ENCODE measurements at places on chromosomes 5 and 9. TPM values are rescaled to one million over a fixed set of nuclear protein-coding genes. Genes with fewer than 3 reads are reported as not detected.
A peak's percentile ranks its signal among the peaks of the same experiment; 100 is the strongest.

The TRIM36 gene
- 31.7 TPM for total RNA-seq

The CDO1 gene
- total RNA-seq = 36.0 TPM

- H3K36me3 ChIP-seq = peaks cover 6% of the 10 kb centered on the region
- H3K27ac ChIP-seq = no peak overlapping the region
- H3K27me3 ChIP-seq = no peaks in the 10 kb centered on the region
Measured at GRCh38 chr9:37761511-37761910, 7.9 kb downstream of the TRMT10B start.

The MOB3B gene
- 2.4 TPM for total RNA-seq

DNA sequence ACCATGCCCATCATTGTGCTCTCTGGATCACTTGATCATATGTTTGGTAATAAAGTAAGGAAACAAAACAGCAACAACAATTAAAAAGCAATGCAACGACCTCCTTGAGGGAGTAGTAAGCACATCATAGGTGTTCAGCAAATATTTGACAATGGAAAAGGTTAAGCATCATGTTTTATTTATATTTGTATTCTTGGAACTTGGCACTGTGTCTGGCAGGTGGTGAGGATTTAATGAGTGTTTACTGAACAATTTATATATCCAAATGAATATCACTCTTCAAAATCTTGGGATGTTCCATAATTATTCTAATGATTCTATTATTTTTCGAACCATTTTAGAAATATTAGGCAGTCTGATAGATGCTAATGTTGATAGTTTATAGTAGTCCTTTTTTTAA lies 6.2 kb downstream of the PIP5K1B start:
- H3K27ac ChIP-seq = no peak overlapping the region
- H3K4me1 ChIP-seq = no peaks in the 10 kb centered on the region

- H3K27me3 ChIP-seq = no peaks in the 10 kb centered on the region
- no peaks in the 10 kb centered on the region for H3K36me3 ChIP-seq
- H3K4me1 ChIP-seq = peaks cover 3% of the 10 kb centered on the region
- DNase-seq = no peak
- H3K4me3 ChIP-seq = no peak overlapping the region
Measured at GRCh38 chr9:123865226-123866000, 64.5 kb downstream of the DENND1A start.

GRCh38 chr5:59665086-59665831 lies 228.3 kb downstream of the PDE4D start:
- H3K27me3 ChIP-seq = no peaks in the 10 kb centered on the region
- peaks cover 9% of the 10 kb centered on the region for H3K4me1 ChIP-seq
- no peak overlapping the region for H3K4me3 ChIP-seq

GRCh38 chr5:13692172-13692571 lies 252.3 kb downstream of the DNAH5 start:
- H3K4me1 ChIP-seq = no peaks in the 10 kb centered on the region
- H3K27me3 ChIP-seq = no peaks in the 10 kb centered on the region
- no peaks in the 10 kb centered on the region for H3K36me3 ChIP-seq
- H3K27ac ChIP-seq = no peak overlapping the region
- DNase-seq = no peak

DNA sequence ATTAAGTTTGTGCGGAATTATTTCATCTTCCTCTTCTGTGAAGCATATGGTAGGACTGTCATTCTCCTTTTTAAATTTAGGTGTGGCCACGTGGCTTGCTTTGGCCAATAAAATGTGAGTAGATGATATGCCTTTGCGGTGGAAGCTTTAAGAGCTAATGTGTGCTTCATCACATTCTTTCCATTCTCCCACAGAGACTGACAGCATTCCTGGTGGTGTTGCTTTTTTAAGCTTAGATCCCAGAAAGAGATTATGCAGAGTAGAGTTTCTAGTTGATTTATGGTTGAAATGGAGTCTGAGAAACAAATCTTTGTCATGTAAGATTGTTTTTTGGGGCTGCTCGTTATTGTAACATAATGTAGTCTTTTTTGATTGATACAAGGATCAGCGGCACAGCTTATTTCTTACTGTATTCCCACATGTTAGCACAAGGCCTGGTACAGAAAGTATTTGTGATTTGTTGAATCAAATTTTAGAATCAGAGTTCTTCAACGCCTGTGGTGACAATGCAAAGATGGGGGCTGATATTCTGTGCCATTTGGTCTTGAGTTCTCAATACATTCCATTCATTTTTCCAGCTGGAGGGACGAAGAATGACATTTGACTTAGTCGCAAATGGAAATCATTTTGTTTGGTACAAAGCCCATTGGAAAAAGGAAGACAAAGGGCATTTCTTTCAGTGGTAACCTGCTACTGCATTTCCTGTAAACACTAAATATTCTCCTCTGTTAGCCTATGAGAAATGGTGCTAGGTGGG lies 209.9 kb upstream of the VLDLR start:
- H3K27ac ChIP-seq = no peak overlapping the region
- H3K4me1 ChIP-seq = no peaks in the 10 kb centered on the region
- H3K4me3 ChIP-seq = no peak overlapping the region

The PIP5K1B gene
- total RNA-seq = 0.85 TPM

The SLC2A8 gene
- total RNA-seq = 75.7 TPM

The BTNL8 gene
- total RNA-seq = not detected

GRCh38 chr5:176846335-176847140 lies 36.2 kb downstream of the UNC5A start:
- H3K4me3 ChIP-seq = no peak overlapping the region
- no peaks in the 10 kb centered on the region for H3K27me3 ChIP-seq
- H3K27ac ChIP-seq = no peak overlapping the region
- H3K36me3 ChIP-seq = no peaks in the 10 kb centered on the region

The NR2F1-AS1 gene
- total RNA-seq = 0.85 TPM

DNA sequence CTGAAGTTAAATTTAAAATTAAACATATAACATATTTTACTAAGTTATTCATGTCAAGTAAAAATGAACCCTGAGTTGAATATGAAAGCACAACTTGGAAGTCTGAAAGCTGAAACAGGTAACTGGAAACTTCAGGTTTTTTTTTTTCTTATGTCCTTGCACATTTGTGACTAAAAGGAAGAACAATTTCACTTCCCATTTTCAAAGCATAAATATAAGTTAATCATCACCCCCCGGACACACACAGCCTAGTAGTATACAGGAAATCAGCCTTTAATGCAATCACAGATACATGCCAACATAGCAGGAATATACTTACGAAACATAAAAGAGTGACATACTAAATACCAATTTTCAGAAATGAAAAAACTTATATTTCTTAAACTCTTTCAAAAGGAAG lies 225.9 kb downstream of the RFX3 start:
- H3K4me3 ChIP-seq = no peak overlapping the region
- no peak for DNase-seq

The SURF6 gene
- total RNA-seq = 5.3 TPM

GRCh38 chr9:99221266-99221620 lies 499 bp downstream of the ALG2 start:
- peaks cover 28% of the 10 kb centered on the region for H3K4me1 ChIP-seq
- H3K27ac ChIP-seq = peak overlapping the region; percentile 88

- H3K27me3 ChIP-seq = no peaks in the 10 kb centered on the region
- no peak overlapping the region for H3K4me3 ChIP-seq
- peak overlapping the region; percentile 35 for H3K27ac ChIP-seq
- peaks cover 27% of the 10 kb centered on the region for H3K36me3 ChIP-seq
- no peaks in the 10 kb centered on the region for H3K4me1 ChIP-seq
Measured at GRCh38 chr9:128565578-128565977, 13.2 kb downstream of the SPTAN1 start.

The NR3C1 gene
- total RNA-seq = 18.4 TPM

DNA sequence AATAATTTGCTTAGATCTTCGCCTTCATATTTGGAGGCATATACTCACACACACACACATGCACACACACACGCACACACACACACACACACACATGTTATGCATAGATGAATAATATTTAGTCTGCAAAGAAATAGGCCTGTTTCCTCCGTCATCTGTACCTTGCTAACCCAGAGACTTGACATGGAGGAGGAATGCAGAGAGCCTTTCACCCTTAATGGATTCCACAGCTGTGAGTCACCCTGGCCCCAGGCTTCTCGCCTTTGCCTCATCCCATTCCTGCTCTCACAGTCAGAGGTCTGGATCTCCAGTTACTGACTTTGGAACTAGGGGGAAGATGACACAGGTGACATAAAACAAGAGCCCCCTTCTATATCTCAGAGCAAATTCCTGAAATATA lies 29.7 kb downstream of the ZNF462 start:
- no peaks in the 10 kb centered on the region for H3K27me3 ChIP-seq
- no peak overlapping the region for H3K27ac ChIP-seq
- no peaks in the 10 kb centered on the region for H3K4me1 ChIP-seq
- no peaks in the 10 kb centered on the region for H3K36me3 ChIP-seq

The STKLD1 gene
- total RNA-seq = not detected

GRCh38 chr5:158084292-158084691 lies 225.3 kb upstream of the CLINT1 start:
- DNase-seq = no peak
- H3K4me1 ChIP-seq = no peaks in the 10 kb centered on the region
- H3K27ac ChIP-seq = no peak overlapping the region
- no peak overlapping the region for H3K4me3 ChIP-seq
